ENCODE measurements at places on chromosomes 3 and 15.

DNA sequence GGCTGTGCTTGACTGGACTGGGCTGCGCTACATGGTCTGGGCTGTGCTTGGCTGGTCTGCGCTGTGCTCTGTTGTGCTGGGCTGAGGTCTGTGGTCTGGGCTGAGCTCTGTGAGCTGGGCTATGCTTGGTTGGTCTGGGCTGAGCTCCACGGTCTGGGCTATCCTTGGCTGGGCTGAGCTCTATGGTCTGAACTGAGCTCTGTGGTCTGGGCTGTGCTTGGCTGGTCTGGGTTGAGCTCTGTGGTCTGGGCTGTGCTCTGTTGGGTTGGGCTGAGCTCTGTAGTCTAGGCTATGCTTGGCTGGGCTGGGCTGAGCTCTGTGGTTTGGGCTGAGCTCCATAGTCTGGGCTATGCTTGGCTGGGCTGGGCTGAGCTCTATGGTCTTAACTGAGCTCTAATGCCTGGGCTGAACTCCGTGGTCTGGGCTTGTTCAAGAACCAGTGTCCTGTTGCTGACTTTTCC, 92.0 kb downstream of the PLXNA1 start:
- DNase-seq = peak; percentile 92

- peak; percentile 76 for DNase-seq
These were observed 50.3 kb downstream of the SHQ1 start for GRCh38 chr3:72797773-72798543.

DNA sequence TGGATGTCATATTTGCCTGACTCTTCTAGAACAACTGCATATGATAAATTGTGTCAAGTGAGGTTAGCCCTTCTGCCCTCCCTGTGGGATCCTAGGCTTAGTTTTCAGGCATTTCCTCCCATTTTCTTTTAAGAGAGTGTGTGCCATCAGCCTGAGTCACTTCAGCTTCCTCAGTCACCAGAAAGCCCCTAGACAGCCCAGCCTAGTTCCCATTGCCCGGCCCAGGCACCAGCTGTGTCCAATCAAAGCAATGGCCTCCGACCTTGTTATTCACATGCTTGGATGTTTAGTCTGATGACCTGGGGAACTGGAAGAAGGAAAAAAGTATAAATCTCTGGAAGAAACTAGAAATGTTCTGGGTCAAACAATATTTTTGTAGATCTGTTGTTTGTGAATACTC, 221.9 kb upstream of the LRIG1 start:
- peak; percentile 4 for DNase-seq

DNA sequence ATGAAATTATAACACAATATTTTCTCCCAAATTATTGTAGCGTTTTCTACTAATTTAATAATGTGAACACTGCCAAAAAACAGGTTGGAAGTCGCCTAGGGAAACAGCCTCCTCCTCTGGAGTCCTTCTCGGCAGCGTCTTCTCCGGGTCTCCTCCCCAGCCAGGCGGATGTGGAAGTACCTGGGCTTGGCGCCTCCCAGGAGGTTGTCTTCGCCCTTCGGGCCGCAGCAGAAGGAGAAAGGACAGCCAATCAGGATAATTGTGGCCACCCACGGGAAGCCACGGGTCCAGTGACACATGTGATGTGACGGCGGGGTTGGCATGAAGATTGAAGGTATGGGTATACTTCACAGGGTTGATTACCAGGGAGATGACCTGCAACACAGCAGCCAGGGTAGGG, 491.2 kb downstream of the PYDC2 start:
- DNase-seq = no peak

- no peak for DNase-seq
These were observed 44.6 kb downstream of the TLE3 start for GRCh38 chr15:70053001-70053715.

GRCh38 chr3:123018683-123019082, 8.9 kb downstream of the SEMA5B start:
- no peak for DNase-seq

- DNase-seq = no peak
These were observed 952.6 kb downstream of the AGBL1 start for GRCh38 chr15:87032295-87032694.

DNA sequence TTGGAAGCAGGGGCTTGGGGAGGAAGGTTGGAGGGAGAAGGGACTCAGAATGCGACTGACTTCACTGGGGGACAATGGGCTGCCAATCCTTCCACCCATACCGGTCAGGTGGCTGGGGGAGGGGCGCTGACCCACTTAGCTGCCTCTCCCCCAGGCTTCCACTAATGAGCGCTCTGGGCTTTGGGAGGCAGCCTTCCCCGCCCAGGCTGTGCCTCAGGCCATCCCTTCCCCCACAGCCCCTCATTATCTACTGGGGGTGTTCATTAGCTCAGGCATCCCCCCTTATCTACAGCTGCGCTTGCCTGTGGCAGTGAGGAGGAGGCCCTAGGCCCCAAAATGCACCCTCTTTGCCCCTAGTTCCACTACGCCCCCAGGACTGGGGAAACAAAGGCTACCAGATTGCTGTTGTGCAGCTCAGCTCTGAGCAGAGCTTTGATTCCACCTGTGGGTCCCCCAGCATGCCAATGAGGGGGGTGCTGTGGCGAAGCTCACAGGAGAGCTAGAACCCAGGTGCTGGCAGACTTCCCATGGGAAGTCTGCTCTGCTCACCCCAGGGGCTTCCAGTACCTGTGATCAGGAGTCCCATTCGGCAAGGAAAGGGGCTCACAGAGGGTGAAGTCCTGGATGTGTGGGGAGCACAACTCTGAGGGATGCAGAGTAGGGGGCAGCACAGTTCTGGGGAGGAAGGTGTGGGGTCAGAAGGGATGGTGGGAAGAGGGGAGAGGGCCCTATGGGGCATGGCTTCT, 29.4 kb upstream of the SEMA3F start:
- DNase-seq = no peak

GRCh38 chr3:46266598-46266997, 24.3 kb downstream of the CCR3 start:
- no peak for DNase-seq

DNA sequence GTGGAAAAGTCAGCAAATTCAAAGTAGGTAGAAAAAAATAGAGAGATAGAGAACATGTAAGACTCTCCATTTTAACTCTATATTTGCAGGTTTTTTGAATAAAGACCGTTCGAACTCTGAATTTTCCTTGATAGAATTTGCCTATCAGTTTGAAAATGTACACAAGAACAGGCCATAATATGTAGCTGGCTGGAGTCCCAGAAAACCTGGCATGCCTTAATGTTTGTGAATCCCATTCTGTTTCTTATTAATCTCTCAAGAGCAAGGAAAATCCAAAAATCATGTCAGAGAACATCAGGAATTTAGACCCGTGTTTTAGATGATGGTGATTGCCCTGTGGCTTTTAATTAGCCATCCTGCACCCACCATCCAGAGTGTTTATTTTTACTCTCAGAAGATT, 7.2 kb upstream of the CFAP161 start:
- no peak for DNase-seq

- no peak for DNase-seq
These were observed 25.9 kb upstream of the CAPN7 start for GRCh38 chr3:15180042-15180611.

DNA sequence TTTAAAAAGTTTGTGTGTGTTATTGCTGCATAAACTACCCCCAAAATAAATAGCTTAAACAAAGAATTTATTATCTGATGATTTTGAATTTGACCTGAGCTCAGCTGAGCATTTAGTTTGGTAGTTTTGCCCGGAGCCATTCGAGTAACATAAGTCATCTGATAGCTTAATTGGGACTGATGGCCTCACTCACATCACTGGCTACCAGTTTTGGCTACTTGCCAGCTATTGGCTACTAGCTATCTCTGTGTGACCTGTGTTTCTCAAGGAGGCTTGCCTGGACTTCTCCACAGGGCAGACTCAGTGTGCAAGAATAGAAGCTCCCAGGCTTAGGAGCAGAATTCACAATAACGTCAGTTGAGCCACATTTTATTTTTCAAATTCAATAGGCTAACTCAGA, 9.0 kb downstream of the CNTN3 start:
- no peak for DNase-seq

DNA sequence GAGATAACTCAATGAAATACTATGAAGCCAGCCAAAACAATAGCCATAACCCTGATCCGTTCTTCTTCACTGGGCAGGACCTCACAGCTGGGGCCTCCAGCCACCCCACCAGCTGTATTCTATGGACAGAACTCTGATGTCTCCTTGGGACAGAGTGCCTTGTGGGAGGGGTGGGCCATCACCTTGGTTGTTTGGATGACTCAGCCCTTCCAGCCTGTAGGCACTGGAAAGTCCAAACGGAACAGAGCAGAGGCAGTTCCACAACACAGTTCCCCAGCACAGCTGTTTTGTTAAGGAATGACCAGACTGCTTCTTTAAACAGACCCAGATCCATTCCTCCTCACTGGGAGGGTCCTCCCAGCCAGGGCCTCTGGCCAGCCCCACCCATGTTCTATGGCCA, 31.9 kb upstream of the ZBED2 start:
- no peak for DNase-seq

DNA sequence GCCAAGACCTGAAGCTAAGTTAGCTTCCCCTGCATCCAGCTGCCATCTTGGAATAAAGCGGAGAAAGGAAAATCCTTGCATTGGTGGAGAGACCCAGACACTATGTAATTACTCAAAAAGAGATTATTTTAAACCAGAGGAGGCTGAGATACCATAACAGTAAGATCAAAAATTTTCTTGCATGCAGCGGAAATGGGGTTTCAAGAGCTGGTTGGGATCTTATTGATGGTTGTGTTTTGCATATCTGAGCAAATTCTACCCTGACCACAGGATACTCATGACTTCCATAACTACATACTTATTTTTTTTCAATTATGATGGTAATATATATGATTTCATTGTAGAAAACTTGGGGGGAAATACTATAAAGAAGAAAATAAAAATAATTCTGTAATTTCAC, 17.5 kb downstream of the TMEM158 start:
- DNase-seq = no peak

- DNase-seq = no peak
These were observed 387.6 kb downstream of the NAALADL2 start for GRCh38 chr3:175246766-175247165.

GRCh38 chr3:109926376-109926775, 589.0 kb upstream of the DPPA4 start:
- no peak for DNase-seq

- DNase-seq = no peak
These were observed 41.1 kb downstream of the SLCO3A1 start for GRCh38 chr15:91894606-91895005.

DNA sequence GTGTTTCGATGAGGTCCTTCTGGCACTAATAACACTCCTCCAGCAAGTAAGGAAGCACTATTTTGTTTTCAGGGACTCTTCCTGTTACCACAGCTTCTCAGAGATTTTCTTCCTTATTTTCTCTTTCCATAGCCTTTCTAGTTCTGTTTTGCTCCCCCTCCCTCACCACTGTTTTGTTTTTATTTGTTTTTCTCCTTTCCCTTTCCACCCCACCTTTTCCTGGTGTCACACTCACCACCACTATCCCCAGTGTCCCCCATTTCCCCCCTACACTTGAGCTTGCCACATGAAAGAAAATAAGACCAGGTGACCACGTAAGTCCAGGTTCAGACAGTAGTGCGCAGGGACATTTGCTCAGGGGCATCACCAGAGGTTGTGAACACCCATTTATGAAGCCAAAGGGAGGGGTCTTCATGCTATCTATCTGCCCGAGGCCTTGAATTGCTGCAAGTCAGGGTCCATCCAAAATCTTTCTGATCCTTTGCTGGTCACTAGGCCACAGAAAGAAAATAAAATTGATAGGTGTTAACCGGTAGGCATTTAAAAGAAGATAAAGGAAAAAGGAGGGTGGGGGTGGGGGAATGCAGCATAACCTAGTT, 1.4 kb upstream of the RFTN1 start:
- no peak for DNase-seq

- DNase-seq = no peak
These were observed 46.2 kb upstream of the TEX55 start for GRCh38 chr3:119099785-119100184.

DNA sequence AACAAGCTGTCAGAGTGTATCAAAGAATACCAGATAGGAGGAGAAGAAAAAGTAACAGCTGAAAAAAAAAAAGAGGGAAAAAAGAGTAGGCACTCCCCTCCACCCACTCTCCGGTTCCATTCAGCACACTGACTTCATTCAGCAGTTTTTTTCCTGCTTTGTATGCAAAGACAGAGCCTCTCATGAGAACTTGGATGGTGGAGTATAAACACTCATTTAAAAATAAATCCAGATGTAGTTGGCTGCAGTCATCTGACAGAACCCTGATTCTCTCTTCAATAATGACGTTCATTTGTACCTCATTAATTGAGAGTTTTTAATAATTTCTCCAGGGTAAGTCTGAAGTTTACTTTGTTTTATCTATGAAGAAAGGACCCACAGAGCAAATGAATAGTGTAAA, 81.0 kb downstream of the TMEM108 start:
- DNase-seq = no peak

DNA sequence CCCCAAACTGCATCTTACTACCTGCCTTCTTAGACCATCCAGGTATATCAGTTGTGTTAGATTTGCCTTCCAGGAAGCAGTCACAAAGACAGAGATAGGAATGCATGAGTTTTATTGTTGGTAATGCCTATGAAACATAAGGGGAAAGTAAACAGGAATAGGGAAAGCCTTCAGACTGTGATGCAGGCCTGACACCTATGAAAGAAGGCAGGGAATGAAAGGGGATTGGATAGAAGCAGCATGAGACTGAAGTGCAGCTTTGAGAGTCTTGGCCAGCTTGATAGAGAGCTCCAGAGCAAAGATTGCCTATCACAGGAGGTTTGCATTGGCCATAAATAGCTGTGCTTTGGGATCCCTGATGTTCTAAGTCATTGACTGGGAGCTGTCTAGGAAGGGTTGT, 15.9 kb upstream of the HHLA2 start:
- no peak for DNase-seq

DNA sequence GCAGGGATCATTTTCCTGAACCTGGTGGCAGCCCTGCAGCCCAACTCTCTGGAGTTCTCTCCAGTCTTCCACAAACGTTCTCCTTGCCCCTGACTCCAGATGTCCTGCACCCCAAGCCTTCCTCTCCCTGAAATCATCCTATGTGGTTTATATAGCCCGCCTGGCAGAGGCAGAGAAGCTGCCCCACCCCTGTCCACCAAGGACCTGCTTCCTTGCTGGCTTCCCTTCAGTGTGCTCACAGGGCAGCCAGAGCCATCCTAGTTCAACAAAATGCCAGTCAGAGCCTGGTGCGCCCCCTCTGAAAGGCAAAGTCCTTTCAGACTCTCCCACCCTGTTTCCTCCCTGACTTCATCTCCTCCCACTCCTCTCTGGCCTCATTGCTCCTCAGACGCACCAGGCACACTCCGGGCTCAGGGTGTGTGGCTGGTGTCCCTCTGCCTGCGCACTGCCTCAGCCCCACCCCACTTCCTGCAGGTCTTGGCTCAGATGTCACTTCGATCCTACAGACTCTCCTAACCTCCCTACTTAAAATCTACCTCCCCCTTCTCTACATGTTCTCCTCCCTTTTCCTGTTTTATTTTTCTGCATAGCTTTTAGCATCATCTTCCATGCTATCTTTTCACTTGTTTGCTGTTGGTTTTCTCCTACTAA, 5.9 kb downstream of the KBTBD13 start:
- no peak for DNase-seq

All from RCC 7860 (cell line).